ENCODE measurements at places on chromosomes 2 and 18. TPM values are rescaled to one million over a fixed set of nuclear protein-coding genes. Genes with fewer than 3 reads are reported as not detected.

- DNase-seq = no peak
Measured at GRCh38 chr18:8856212-8856611, 150.9 kb downstream of the MTCL1 start.

DNA sequence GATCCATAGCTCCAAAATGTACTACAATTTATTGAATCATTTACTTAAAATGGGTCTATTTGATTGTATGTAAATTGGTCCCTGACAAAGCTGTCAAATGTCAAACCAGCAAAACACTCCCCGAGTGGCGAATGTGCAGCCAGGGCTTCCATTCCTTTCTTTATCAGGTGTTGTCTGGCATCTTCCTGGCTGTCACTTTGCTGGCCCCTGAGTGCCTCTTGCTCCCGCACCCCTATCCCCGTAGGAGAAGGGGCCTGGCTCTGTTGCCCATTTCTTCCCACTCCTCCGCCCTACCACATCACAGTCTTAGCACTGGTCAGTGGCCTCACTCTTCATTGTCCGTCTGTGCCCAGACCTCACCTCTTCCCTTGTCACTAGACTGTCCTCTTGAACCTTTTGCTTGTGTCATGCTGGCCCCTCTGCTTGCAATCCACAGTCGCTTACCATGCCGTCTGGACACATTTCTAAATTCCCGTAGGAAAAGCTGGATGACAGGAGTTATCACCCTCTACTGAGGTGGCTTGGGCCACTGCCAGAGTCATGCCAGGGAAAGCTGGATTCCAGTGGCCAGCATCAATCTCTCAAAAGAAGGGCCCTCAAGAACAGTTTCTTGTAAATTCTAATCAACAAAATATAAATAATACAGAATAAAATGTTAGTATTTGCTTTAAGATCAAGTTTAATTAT, 15.4 kb downstream of the UBE2F start:
- no peak for DNase-seq

GRCh38 chr2:19062370-19062769, 296.1 kb downstream of the OSR1 start:
- DNase-seq = no peak

- DNase-seq = no peak
Measured at GRCh38 chr2:143452817-143453451, 323.7 kb downstream of the ARHGAP15 start.

DNA sequence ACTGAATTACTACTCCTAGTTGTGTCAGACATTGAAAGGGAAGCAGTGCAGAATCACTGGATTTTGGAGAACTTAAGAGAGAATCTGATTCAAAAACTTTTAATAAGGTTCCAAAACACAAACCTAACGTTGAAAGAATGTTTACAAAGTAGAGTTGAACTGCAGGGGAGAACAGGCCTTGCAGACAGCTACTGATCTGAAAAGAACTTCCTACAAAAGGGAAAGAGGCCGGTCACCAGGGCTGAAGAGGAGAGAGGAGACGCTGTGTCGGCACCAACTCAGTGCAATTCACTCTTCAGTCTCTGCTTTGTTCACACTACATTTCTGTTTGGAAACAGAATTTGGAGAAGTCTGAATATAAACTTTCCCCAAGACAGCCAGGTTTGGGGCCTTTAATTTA, 124.0 kb downstream of the GAREM1 start:
- DNase-seq = no peak

GRCh38 chr2:105915005-105915558, 170.4 kb downstream of the NCK2 start:
- no peak for DNase-seq

DNA sequence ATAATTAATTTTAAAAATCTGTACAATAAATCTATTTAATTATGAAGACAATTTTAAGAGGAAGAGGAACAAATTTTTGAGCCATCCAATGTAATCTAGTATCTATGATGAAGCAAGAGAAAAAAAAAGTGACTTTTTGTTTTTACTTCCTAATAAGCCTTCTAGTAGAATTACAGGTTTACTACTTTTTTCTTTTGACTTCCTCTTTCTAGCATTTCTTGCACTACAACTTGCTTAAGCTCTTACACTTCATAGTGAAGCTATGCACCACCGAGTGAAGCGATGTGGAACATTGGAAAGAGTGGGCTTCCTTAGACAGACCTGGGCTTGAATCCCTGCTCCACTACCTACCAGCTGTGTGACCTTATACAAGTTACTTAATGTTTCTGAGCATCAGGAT, 2.1 kb downstream of the SERPINB2 start:
- DNase-seq = no peak

DNA sequence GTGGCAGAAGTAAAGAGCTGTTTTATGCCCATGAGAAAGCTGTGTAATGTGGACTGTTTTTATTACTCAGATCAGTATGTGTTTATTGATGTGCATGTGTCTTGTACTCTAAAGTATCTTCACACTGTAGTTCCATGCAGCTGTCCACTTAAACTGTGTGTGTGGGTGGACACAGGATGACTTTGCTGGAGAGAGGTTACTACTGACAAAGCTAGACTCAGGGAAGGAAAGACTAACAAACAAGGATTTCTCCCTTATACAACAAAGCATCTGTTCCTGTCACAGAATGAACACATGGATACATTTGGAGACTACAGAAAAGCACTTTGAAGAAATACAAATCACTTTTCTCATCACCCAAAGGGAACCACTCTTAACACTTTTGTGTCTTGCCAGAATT, 10.0 kb downstream of the FHOD3 start:
- no peak for DNase-seq

- no peak for DNase-seq
Measured at GRCh38 chr2:9222239-9222892, 15.8 kb downstream of the ASAP2 start.

Gene NPPC
- total RNA-seq = not detected

Gene STK16
- 32.8 TPM for total RNA-seq

Gene AGXT
- not detected for total RNA-seq

Gene SERPINB13
- total RNA-seq = not detected

Gene GATA6
- total RNA-seq = 7.5 TPM

All from H4 (cell line).